ENCODE measurements at places on chromosomes 13 and 19.

DNA sequence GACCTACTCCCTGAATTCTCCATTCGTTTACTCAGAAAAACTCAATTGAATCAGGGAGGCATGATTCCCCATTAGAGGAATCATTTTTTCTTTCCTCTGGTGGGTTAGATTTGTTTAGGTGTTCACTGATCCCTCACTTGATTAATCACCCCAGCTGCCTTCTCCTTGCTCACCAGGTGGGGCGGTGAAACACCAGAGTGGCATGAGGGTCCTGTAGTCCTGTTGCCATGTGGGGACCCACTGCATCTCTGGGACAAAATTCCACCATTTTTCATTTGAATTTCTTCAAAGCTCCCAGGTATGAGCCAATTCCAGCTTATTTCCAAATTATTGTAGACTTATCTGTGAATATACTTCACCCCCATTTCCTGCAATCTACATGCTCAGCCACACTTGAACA lies 462.7 kb upstream of the ZNF507 start:
- no peak overlapping the region for H3K27ac ChIP-seq
- no peak for DNase-seq
- no peaks in the 10 kb centered on the region for H3K36me3 ChIP-seq
- H3K4me1 ChIP-seq, result no peaks in the 10 kb centered on the region

- no peaks in the 10 kb centered on the region for H3K4me1 ChIP-seq
- no peak overlapping the region for H3K27ac ChIP-seq
- H3K27me3 ChIP-seq, result no peaks in the 10 kb centered on the region
These were observed 185.0 kb downstream of the ZNF536 start for GRCh38 chr19:30557212-30557611.

- H3K27ac ChIP-seq, result no peak overlapping the region
- H3K4me3 ChIP-seq, result no peak overlapping the region
- H3K27me3 ChIP-seq, result no peaks in the 10 kb centered on the region
- no peaks in the 10 kb centered on the region for H3K4me1 ChIP-seq
These were observed 65.2 kb upstream of the ZNF599 start for GRCh38 chr19:34838248-34838647.

- no peaks in the 10 kb centered on the region for H3K27me3 ChIP-seq
- no peaks in the 10 kb centered on the region for H3K36me3 ChIP-seq
- no peak overlapping the region for H3K27ac ChIP-seq
- no peak for DNase-seq
- H3K4me3 ChIP-seq, result no peak overlapping the region
- no peaks in the 10 kb centered on the region for H3K4me1 ChIP-seq
These were observed 29.7 kb downstream of the NKPD1 start for GRCh38 chr19:45130888-45131615.

DNA sequence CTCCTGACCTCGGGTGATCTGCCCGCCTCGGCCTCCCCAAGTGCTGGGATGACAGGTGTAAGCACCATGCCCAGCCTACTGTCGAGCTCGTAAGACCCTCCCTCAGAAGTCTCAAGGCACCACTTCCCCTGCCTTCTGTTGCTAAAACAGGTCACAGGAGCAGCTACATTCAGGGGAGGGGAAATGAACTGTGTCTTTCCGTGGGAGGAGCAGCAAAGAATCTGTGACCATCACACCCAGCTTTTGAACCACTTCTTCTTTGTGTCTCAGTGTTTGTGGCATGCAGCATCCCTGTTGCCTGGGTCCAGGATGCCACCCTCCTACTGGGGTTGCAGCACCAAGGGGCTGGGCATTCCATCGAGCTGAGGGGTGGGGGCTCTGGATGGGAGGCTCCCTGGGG lies 7.7 kb upstream of the CSNK1G2 start:
- DNase-seq, result no peak
- no peak overlapping the region for H3K27ac ChIP-seq
- peaks cover 6% of the 10 kb centered on the region for H3K4me1 ChIP-seq

DNA sequence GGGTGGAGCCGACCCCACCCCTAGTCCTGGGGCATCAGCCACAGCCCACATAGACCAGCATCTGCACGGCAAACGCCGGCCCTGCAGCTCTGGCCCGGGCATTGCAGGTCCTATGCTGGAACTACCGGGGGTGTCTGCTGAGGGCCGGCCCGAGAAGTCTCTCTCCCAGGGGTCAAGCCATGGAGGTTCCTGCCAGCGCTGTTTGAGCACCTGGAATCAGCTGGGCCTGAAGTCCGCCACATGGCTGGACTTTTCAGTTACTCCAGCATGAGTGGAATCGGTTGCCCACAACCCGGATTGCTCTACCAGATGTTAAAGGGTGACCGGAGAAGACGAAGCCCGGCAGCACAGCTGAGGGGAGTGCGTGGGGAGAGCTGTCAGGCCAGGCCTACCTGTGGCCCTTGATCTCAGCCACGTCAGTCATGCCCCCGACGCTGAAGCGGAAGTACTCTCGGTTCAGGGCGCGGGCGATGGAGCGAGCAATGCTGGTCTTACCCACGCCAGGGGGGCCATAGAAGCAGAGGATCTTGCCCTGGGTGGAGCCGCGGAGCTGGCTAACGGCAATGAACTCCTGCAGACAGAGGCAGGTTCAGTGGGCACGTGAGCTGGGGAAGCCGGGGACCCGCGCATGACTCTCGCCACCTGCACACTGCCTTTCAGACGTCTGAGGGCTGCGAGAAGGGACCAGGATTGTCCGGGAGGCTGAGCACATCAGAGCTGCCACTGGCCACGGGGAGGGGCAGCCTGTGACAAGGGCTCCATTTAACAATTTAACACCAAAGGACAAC lies 8.7 kb downstream of the RPL36 start:
- H3K4me1 ChIP-seq, result no peaks in the 10 kb centered on the region
- DNase-seq, result no peak
- peaks cover 45% of the 10 kb centered on the region for H3K36me3 ChIP-seq
- no peak overlapping the region for H3K27ac ChIP-seq

DNA sequence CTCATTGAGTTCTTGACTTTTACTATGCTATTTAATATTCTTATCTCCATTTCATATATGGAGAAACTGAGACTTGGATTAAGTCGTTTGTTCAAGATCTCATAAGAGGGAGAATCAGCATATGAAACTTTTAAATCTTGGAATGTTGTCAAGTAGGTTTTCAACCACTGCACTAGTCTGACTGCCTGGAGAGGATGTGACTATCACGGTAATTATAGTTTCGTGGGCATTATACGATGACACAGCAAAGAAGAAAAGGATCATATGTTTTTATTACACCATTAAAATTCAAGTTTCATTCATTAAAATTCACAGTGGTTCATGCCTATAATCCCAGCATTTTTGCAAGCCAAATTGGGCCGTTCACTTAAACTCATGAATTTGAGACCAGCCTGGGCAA lies 555.2 kb downstream of the SLITRK1 start:
- H3K4me1 ChIP-seq, result no peaks in the 10 kb centered on the region
- H3K27me3 ChIP-seq, result no peaks in the 10 kb centered on the region
- H3K27ac ChIP-seq, result no peak overlapping the region
- H3K4me3 ChIP-seq, result no peak overlapping the region

DNA sequence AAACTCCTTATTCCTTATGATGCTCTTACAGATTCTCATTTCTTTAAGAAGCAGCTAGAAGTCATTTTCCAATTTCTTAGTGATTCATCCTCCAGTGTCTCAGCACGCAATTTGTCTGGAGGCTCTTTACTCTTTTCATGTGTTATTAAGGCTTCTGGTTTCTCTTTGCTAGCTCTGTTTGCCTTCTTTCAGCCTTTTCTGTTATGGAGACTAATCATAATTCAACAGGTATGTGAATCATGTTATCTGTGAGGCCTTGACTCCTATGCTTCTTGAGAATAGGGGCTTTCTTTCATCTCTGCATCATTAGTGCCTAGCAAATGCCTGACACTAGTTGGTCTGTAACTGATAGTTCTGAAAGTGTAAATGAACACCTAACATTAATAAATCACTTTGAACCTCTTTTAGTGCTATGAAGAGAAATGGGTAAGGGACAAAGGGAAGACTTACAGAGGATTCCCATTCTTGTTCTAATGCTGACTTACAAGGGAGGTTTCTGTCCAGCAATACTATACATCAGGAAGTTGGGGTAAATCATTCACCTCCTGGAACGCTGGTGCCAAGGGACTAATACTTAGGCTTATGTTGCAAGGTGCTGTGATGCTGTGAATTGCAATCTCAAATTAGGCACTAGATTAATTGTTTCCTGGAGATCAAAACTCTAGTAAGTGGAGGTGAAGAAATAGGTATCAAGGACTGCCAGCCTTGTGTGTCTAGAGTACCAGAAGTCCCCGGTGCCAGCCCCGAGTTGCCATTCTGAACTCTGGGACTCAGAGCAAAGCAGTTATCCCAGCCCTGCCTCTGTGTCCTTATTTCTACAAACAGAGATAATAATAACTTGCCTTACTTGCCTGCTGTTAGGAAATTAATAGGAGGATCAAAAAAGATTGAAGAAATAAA lies 265.6 kb downstream of the DCLK1 start:
- no peak overlapping the region for H3K4me3 ChIP-seq
- peaks cover 1% of the 10 kb centered on the region for H3K4me1 ChIP-seq
- H3K27me3 ChIP-seq, result no peaks in the 10 kb centered on the region
- H3K36me3 ChIP-seq, result no peaks in the 10 kb centered on the region
- no peak overlapping the region for H3K27ac ChIP-seq
- no peak for DNase-seq
